ENCODE measurements at places on chromosomes 1 and 21.

- DNase-seq = peak; percentile 91
Observed at GRCh38 chr1:94258873-94259331, 21.5 kb upstream of the ARHGAP29 start.

DNA sequence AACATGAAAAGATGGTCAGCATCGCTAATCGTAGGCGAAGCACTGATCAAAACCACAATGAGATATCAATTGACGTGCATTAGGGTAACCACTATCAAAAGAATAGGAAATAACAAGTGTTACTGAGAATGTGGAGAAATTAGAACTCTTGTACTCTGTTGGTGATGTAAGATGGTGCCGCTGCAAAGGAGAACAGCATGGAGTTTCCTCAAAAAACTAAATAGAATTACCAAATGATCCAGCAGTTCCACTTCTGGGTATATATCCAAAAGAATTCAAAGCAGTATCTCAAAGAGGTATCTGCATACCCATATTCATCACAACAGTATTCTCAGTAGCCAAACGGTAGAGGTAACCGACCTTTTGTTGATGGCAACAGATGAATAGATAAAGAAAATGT, 8.3 kb upstream of the CD101 start:
- no peak for DNase-seq

GRCh38 chr1:41890825-41891198, 27.9 kb downstream of the HIVEP3 start:
- DNase-seq = no peak

DNA sequence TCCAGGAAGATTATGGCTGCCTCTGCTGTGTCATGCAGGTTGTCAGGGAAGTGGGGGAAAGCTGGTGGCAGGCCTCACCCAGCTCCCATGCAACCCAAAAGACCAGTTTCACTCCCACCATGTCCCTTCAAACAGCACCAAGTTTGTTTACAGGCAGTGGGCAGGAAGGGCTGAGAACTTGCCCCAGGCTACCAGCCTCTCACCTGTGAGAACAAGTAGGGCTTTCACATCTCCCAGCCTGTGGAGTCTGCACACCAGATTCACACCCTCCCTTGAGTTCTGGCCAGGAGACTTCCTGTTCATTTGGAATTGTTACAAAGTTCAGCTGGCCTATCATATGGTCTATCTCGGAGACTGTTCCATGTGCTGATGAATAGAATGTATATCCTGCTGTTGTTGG, 27.8 kb downstream of the RPAP2 start:
- DNase-seq = no peak

DNA sequence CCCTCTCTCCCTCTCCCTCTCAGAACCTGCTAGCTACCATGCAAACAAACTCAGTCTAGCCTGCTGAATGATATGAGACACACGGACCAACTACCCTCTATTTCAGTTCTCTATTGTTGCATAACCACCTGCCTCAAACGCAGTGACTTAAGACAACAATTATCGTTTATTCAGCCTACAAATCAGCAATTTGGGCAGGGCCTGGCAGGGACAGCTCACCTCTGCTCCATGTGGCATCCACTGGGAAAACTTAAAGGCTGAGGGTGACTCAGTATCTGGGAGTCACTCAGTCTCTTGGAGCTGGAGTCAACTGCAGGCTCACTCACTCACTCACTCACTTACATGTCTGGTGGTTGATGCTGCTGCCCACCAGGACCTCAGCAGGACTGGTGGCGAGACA, 121.3 kb downstream of the SEC16B start:
- DNase-seq = no peak

DNA sequence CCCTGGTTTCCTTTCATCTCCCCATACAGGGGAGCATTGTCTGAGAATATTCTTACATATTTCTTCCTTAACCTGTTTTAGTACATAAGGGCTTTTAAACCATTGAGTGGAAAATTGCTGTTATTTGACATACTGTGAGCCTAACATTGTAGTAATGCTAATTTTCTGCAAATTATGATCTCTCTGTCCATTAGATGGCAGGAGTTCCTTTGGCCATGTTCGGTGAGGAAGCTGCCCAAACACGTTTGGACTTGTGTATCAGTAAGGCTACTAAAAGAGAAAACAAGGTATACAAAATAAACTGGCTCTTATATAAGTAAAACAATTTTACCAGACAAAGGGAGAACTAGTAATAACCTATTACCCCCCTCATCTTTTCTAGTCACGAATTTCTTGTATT, 29.2 kb downstream of the CDC7 start:
- peak; percentile 25 for DNase-seq

- no peak for DNase-seq
Observed at GRCh38 chr1:197850042-197850441, 52.4 kb upstream of the C1orf53 start.

- DNase-seq = peak; percentile 66
Observed at GRCh38 chr1:110235834-110236682, 25.9 kb downstream of the KCNC4 start.

DNA sequence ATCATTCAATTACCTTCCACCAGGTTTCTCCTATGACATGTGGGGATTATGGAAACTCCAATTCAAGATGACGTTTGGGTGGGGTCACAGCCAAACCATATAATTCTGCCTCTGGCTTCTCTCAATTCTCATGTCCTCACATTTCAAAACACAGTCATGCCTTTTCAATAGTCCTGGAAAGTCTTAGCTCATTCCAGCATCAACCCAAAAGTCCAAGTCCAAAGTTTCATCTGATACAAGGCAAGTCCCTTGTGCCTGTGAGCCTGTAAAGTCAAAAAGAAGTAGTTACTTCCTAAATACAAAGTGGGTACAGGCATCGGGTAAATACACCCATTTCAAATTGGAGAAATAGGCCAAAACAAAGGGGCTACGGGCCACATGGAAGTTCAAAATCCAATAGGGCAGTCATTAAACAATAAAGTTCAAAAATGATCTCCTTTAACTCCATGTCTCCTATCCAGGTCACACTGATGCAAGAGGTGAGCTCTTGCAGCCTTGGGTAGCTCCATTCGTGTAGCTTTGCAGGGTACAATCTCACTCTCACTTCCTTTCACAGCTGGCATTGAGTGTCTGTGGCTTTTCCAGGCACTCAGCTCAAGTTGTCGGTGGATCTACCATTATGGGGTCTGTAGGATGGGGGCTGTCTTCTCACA, 112.9 kb downstream of the FCRL5 start:
- no peak for DNase-seq

DNA sequence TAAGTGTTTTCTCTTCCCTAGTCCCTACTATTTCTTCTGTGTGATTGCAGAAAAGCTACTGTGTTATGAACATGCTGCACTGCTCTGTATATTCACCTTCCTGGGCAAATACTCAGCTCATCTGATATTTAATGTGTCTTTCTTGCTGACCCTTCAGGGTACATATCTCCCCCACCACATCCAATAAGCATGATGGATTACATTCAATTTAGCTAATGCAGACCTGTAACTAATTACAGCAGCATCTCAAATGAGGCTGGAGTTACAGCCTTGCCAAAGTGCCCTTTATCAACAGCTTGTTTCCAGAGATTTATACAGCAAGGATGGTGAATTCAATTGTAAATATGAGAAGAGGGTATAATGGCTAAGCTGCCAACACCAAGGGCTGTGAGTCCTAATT, 144.0 kb downstream of the KCNH1 start:
- no peak for DNase-seq

DNA sequence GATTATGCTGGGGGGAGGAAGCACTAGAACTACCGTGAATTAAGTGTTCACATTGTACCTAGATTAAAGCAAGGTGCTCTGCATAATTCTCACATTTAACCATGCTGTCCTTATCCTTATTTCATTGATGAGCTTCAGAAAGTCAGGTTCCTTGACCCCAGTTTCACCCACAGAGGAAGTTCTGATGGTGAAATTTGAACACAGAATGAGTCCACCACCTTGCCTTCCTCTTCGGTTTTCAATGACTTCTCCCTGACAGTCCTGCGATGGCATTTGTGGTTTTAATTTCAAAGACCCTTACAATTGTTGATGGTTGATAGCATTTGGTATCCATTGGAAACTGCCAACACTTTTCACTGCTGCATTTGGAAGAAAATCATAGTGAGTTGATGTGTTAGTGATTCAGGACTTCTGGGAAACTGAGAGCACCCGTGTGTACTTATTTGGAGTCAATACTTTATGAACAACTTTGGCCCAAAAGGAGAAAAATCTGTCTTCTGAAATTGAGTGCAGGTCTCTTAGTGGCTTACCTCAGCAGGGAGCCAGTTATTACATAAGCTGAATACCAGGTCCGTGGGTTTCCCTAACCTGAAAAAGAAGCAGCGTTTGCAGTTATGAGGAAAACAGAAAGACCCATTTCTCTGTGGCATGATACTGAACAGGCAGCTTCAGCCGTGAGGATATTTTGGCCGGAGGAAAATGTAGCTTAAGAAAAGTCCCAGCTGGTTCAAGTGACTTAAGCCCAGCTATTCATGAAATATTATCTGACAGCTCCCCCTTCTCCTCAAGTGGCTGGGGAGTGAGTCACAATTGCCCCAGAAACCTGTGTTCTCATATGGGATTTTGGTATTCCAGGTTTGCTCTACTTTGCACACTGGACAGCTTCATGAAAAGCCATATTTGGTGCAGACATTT, 47.5 kb downstream of the ROR1 start:
- DNase-seq = no peak

DNA sequence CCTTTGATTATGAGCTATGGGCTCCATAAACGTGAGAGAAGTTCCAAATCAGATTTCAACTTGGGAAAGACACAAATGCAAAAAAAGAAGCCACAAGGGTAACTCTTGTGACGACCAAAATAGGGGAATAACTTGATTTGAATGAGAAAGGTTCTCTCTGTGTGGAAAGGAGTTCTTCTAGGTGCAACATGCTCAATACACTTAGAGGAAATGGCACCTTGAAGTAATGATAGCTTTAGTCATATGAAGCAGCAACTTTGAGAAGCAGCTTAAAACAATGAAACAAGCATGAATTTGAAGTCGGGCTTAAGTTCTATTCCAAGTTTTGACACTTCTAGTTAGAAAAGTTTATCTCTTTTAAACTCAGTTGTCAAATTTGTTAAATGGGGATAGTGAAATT, 21.8 kb upstream of the RGS1 start:
- DNase-seq = no peak

GRCh38 chr1:147266381-147266780, 23.9 kb downstream of the CHD1L start:
- no peak for DNase-seq

- no peak for DNase-seq
Observed at GRCh38 chr1:110229348-110230001, 19.4 kb downstream of the KCNC4 start.

- no peak for DNase-seq
Observed at GRCh38 chr1:151936653-151937052, 27.3 kb upstream of the THEM4 start.

DNA sequence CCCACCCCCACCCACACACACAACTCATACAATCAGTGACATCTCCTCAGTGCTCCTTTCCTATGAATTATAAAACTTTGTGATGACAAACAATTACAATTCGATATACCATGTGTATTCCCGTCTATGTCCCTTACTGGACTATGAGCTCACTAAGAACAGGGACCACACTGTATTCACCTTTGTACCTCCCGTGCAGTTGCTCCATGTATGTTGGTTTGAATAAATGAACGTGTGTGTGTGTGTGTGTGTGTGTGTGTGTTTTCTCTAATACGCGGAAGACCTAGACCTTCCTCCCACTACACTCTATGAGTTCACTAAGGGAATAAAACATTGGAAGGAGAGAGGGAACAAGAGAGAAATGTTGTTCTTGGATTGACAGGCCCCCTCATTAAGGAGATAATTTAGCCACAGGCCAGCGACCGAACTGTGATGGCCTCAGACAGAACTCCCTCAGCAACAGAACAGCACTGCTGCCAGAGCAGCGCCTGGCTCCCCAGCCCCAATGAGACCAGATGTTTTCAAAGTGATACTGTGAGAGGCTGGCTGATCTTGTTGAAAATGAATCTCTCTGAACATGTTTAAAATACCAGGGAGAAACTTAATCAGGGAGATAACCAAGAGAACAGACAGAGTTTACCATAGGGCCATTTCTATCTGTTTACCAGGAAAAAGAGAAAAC, 21.7 kb downstream of the BCAR3 start:
- DNase-seq = no peak

- no peak for DNase-seq
Observed at GRCh38 chr1:38819040-38819439, 40.5 kb downstream of the RRAGC start.

- DNase-seq = no peak
Observed at GRCh38 chr1:178543290-178543607, 30.3 kb downstream of the TEX35 start.

DNA sequence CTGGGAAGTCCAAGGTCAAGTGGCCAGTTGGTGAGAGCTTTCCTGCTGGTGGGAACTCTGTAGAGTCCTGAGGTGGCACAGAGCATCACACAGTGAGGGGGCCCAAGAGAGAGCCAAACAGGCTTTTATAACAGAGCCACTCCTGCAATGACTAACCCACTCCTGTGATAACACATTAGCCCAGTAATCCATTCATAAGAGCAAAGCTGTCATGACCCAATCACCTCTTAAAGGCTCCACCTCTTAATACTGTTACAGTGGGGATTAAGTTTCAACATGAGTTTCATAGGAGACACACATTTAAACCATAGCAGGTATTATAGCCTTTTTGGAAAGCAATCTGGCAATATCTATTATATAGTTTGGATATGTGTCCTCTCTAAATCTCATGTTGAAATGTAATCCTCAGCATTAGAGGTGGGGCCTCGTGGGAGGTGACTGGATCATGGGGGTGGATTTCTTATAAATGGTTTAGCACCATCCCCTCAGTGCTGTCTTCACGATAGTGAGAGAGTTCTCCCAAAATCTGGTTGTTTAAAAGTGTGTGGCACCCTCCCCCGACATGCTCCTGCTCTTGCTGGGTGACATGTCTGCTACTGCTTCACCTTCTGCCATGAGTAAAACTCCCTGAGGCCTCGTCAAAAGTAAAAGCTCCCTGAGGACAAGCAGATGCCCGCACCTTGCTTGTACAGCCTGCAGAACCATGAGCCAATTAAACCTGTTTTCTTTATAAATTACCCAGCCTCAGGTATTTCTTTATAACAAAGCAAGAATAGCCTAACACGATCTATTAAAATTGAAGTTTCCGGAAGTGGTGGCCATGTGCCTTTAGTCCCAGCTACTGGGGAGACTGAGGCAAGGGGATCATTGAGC, 64.5 kb downstream of the CD58 start:
- DNase-seq = no peak

- no peak for DNase-seq
Observed at GRCh38 chr1:157532569-157532968, 19.7 kb downstream of the FCRL5 start.

- DNase-seq = no peak
Observed at GRCh38 chr1:227796359-227796915, 19.0 kb upstream of the PRSS38 start.

DNA sequence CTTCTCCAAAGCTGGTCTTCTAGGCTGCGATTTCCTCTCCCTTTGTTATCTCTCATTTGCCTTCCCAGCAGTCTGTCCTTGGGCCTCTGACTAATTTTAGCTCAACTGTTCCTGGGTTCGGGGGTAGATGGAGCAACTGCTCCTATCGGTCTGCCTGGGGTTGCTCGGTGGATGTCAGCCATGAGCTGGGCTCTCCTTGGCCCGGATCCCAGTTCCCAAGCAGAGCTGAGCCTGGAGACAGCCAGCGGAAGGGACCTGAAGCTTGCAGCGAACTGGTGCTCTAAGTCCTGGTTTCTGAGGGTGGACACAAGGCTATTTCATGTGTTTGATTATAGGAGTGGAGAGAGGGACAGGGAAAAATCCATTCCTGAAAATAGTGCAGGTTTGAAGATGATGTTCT, 423.0 kb downstream of the RPS6KC1 start:
- DNase-seq = no peak

- no peak for DNase-seq
Observed at GRCh38 chr1:53074313-53075154, 12.5 kb downstream of the PODN start.

- no peak for DNase-seq
Observed at GRCh38 chr1:101410048-101410878, 173.4 kb downstream of the S1PR1 start.
